NCI-H2081 treated with DMSO at 0.1 percent for 48 hours (cell line): ENCODE measurements at places on chromosomes 11 and 22.

DNA sequence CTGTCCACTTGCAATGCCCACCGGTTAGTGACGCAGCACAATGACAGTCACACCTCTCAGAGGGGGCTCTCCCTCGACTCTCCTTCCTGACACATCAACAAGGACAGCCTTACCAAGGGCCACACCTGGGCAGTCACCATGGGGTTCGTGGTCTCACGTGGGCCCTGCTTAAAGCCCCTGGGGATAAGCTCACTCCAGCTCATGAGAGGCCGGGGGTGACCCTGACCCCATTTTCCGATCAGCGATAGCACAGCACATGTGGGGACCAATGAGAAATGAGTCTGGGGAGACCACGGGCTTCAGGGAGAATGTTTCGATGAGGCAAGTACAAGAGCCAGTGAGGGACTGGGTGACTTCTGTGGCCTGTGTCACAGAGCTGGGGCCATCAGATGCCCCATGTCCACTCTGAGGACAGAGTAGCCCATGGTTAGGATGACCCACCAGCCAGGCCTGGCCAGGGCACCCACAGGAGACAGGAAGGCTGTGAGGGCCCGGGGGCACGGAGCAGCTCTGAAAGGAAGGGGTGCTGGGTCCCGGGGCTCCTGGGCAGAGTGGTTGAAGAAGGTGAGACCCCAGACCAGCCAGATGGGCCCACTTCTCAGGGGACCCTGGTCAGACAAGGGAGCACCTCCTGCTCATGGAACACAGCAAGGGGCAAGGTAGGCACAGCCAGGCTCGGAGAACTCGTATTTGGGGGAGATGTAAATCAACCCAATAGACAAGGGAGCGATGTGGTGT lies 128.8 kb downstream of the MED15 start:
- DNase-seq = no peak

- no peak for DNase-seq
These were observed 56.5 kb upstream of the FIBIN start for GRCh38 chr11:26937386-26937785.

DNA sequence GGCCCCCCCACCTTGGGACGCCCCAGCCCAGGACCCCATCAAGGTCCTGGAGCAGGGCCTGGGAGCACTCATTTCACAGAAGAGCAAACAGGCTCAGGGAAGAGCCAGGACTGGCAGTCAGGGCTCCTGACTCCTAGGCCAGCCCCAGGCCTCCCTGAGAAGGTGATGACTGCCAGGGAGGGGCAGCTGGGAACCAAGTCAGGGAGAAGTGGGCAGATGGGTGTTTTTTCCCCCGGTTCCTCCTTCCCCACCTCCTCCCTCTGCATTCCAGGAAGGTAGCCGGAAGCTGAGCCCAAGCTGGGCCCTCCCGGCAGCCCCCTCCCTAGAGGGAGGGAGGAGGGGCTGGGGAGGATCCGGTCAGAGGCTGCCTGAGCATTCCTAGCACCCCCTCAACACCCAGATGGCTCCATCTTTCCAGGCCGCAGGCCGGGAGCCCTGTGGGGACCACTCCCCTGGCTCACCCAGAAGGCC lies 19.6 kb downstream of the MYRF start:
- DNase-seq = no peak

- DNase-seq = no peak
These were observed 9.4 kb upstream of the IGF2 start for GRCh38 chr11:2148595-2148994.

DNA sequence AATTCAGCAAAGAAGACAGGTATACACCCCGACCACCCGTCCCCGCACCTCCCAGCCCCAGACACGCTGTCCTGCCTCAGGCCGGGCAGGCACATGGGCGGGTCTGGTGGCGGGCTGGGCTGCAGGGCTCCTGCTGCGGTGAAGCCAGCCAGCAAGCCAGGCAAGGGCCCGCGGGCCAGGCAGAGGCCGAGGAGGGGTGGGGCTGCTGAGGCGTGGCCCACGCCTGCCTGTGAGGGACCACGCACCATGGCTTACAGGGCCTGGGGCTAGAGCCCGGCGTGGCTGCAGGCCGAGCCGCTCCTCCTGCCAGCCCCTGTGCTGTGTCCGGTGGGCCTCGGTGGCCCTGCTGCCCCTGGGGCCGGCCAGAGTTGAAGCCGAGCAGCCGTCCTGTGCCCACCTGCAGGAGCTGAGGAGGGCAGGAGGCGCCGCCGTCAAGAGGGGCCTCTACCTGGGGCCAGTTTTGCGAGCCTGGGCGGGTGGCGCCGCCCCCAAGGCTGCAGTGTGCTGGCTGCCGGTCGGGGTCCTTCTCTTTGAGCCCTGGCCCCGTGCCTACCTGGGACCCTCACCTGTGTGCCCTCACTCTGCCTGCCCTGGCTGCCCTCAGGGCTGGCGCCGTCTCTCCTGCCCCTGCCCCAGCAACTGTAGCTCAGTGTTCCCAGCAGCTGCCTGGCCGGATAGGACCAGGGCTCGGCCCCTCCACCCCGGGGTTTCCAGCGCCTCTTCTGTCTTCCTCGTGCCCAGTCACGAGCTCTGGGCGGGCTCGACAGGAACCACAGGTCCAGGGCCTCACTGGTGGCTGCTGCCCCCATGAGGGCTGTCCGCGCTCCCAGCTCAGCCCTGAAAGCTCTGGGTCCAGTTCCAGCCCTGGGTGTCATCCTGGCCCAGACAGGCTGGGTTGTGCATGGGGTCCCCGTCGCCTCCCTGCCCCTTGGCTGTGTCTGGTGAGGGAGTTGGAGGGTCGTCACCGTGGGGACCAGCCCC lies 38.4 kb downstream of the MOB2 start:
- DNase-seq = no peak

- DNase-seq = no peak
These were observed 111.0 kb upstream of the APOA1 start for GRCh38 chr11:116948391-116948790.

DNA sequence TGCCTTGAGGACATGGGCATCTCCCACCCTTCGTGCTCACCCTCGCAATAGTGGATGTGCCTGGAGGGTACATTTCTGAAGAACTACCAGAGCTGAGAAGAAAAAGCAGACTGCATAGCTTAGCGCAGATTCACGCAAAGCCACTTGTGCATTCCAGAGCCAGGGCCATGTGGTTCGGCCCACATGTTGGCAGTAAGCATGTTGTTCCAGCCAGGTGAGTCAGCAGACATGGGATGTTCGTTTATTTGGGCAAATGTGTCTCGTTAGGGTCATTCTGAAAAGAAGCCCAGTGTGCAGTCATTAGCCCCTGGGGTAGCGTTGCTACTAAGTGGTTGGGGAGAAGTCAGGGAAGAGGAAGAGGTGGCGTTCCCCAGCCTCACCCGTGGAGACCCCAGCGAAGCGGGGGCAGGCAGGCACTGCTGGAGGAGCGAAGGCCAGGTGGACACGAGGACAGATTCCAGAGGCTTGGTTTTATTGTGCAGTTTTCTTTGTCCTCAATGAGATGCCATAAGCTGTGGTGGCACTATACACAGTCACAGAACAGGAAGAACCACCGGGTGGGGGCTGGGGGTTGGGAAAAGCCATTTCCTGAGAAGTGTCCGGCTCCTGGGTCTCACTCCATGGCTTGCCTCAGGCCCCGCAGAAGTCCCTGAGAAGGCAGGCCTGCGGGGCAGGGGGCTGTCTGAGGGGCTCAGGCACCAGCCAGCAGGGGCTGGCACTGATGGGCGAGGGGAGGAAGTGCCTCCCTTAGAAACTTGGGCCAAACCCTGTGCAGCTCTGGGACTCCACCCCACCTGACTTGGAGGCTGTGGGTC lies 5.0 kb downstream of the THY1 start:
- no peak for DNase-seq

GRCh38 chr11:115677190-115677589 lies 173.0 kb upstream of the CADM1 start:
- DNase-seq = no peak

DNA sequence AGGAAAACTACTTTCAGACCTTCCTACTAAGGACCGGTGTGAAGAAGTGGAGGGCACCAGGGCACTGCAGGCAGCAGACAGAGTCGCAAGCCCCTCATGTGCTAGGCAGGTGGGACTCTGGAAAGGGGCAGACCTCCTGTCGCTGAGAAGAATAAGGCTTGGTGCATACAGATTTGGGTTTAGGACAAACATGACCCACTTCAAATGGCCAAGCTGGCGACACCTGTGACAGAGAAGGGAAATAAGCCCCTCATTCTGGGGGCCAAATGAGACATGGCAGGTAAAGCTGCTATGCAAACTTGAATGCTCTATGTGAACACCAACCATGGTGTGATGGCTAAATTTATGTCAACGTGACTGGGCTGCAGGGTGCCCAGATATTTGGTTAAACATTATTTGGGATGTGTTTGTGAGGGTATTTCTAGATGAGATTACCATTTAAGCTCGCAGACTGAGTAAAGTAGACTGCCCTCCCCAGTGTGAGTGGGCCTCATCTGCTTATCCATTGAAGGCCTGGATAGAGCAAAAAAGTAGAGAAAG lies 112.4 kb upstream of the PITPNB start:
- no peak for DNase-seq

- DNase-seq = no peak
These were observed 136.8 kb downstream of the FDX1 start for GRCh38 chr11:110566577-110566976.

GRCh38 chr11:70060611-70061293 lies 17.4 kb upstream of the ANO1 start:
- no peak for DNase-seq

- DNase-seq = no peak
These were observed 821 bp downstream of the CELF1 start for GRCh38 chr11:47552056-47552565.

GRCh38 chr11:5665746-5666401 lies 19.0 kb downstream of the TRIM5 start:
- no peak for DNase-seq

DNA sequence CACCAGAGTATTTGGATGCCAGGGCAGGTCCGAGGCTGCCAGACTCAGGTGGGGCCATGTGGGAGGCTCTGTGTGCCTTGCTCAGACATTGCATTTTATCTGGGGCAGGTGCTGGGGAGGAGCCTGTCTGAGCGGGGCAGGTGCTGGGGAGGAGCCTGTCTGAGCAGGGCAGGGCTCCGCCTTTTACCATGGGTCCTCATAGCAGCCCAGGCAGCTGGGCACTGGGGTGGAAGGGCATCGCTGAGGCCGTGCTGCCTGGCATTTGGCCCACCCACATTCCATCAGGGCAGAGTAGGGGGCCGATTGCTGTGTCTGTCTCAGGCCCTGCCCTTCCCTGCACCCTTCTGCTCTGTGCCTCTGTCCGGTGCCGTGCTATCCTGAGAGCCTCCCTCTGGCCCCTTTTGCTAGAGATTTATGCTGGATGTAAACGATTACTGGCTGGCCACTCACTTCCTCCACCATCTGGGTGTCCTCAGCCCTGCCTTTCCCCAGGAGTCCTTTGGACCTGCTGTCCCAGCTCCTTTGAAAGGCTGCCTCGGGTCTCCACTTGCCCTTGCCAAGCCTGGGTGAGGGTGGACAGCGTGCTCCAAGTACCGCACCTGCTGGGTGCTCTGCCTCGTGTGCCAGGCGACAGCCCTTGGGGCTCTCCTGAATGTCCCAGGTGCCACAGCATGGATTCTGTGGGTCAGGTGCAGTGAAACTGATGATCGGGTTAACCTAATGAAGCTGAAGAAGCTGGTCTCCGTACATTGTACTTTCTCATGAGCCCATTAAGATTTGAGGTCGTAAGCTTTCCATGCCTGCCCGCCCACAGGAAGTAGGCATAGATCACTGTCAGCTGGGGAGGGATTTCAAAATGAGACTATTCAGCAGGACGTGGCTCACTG lies 281.6 kb downstream of the TBC1D22A start:
- DNase-seq = no peak

GRCh38 chr11:14193644-14194043 lies 165.3 kb downstream of the RRAS2 start:
- no peak for DNase-seq

GRCh38 chr11:105935791-105936190 lies 86.2 kb downstream of the MSANTD4 start:
- no peak for DNase-seq

DNA sequence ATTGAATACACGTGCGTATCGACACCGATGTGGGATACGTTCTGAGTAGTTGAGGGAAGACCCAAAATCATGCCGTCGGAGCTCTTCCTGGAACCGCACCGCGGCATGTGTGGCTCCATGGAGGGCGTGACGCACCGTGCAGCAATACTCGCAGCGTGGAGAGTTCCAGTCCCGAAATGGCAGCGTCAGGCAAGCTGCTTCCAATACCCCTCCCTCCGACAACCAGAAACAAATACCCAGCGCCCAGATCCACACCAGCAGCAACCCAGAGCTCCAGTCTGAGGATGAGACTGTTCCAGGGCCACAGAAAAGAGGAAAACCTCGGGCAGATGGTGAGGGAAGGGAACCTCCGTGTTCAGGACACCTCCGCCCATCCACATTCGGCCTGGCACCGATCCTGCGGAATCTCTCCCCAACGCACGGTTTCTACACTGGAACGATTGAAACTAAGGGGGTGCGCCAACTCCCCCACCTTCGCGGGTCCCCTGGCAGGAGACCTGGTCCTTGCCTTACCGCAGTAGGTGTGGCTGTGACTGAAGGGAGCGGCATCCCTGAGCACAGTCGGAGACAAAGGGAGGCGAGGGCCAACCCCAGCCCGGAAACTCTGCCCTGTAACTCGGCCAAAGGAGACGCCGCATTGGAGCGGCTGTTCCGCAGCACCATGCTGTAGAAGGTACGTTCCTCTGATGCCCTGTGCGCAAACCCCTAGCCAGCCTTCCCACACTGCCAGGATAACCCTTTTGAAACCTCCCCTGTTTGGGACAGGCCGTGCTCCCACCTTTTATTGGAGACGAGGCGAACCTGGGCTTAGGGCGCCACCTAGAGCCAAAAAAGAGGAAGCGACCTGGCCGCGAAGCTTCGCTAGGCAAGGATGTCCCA lies 28.2 kb downstream of the DBX1 start:
- no peak for DNase-seq

GRCh38 chr11:72263361-72263760 lies 19.4 kb upstream of the PHOX2A start:
- no peak for DNase-seq
